ENCODE measurements at places on chromosomes 7 and 10.

- peaks cover 75% of the 10 kb centered on the region for H3K4me1 ChIP-seq
- no peaks in the 10 kb centered on the region for H3K27me3 ChIP-seq
- no peak for DNase-seq
- no peak overlapping the region for H3K27ac ChIP-seq
Observed at GRCh38 chr7:18570441-18570840, 74.9 kb downstream of the HDAC9 start.

- peak; percentile 87 for DNase-seq
- H3K36me3 ChIP-seq: no peaks in the 10 kb centered on the region
- no peak overlapping the region for H3K27ac ChIP-seq
- H3K4me1 ChIP-seq: no peaks in the 10 kb centered on the region
Observed at GRCh38 chr10:22988581-22989360, 60.9 kb downstream of the ARMC3 start.

- no peaks in the 10 kb centered on the region for H3K4me1 ChIP-seq
- H3K27me3 ChIP-seq: no peaks in the 10 kb centered on the region
Observed at GRCh38 chr7:135774284-135774683, 25.7 kb upstream of the FAM180A start.

DNA sequence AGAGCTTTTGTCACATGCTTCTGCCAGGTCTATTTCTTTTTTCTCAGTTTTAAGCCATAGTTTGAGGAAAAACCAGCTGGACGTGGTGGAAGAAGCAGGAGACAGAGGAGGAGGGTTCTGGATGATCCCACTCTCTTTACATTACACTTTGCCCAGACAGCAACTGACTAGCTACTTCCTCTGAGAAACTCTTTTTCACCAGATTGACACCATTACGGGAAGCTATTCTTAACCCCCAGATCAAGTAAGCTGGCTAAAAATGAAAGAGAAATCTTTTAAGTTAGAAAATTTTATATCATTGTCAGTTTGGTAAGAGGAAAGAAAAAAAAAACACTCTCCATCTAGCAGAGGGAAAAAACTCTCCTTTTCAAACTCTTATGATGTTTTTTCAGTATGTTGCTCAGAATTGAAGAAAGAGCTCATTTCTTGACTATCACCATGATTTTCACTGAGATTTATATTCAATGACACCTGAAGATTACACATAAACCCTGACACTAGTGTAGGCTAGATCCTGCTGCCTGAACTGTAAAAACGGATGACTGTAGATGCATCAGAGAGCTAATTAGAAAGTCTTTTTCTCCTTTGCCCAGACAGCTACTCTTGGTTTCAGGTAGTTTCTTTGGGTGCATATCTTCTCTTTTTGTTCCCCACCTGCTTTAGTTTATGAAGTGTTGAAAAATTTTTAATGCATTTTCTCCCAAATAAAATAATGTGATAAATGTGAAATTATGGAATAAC, 203.1 kb downstream of the TFEC start:
- no peak for DNase-seq
- H3K4me3 ChIP-seq: no peak overlapping the region
- no peak overlapping the region for H3K27ac ChIP-seq
- no peaks in the 10 kb centered on the region for H3K4me1 ChIP-seq
- no peaks in the 10 kb centered on the region for H3K27me3 ChIP-seq

- H3K27me3 ChIP-seq: no peaks in the 10 kb centered on the region
- no peaks in the 10 kb centered on the region for H3K4me1 ChIP-seq
- no peak overlapping the region for H3K4me3 ChIP-seq
- no peak overlapping the region for H3K27ac ChIP-seq
- H3K36me3 ChIP-seq: no peaks in the 10 kb centered on the region
- DNase-seq: no peak
Observed at GRCh38 chr10:27744802-27745731, 552 bp downstream of the MKX start.

DNA sequence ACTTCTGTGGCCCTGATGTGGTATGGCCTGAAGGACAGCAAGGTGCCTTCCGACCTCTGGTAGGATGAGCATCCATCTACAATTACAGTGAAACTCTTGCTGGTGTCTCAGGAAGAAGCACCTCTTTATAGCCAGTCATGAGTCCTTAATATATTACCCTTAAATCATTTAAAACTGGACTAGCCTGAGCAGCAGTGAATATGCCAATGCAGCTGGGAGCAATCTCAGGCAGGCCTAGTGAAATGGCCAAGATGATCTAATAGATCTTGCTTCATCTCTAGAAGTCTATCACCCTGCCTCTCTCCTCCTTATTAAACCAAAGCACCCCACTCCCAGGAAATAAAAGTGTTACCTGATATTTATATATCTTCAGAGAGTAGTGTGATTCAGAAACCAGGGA, 66.7 kb upstream of the SORCS3 start:
- no peaks in the 10 kb centered on the region for H3K27me3 ChIP-seq
- H3K27ac ChIP-seq: no peak overlapping the region
- H3K36me3 ChIP-seq: no peaks in the 10 kb centered on the region
- H3K4me1 ChIP-seq: no peaks in the 10 kb centered on the region
- no peak overlapping the region for H3K4me3 ChIP-seq

DNA sequence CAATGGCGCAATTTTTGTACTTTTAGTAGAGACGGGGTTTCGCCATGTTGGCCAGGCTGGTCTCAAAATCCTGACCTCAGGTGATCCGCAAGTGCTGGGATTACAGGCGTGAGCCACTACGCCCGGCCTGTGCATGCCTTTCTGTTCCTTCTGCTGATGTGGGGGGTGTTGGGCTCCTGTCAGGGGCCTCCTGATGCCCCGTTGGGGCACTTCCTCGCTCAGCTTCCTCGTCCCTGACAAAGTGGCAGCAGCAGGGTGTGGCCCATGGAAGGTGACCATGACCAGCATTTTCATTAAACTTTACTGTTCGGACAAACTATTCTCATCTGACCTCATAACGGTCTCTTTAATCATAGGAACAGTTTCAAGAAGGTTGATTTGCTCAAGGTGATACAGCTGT, 69.4 kb downstream of the TBXAS1 start:
- no peak for DNase-seq
- no peaks in the 10 kb centered on the region for H3K36me3 ChIP-seq
- H3K4me3 ChIP-seq: no peak overlapping the region
- H3K4me1 ChIP-seq: peaks cover 24% of the 10 kb centered on the region
- H3K27me3 ChIP-seq: no peaks in the 10 kb centered on the region

- no peak for DNase-seq
- no peak overlapping the region for H3K27ac ChIP-seq
- H3K27me3 ChIP-seq: no peaks in the 10 kb centered on the region
- H3K4me3 ChIP-seq: no peak overlapping the region
- peaks cover 4% of the 10 kb centered on the region for H3K4me1 ChIP-seq
Observed at GRCh38 chr7:77649716-77650349, 46.4 kb upstream of the RSBN1L start.

DNA sequence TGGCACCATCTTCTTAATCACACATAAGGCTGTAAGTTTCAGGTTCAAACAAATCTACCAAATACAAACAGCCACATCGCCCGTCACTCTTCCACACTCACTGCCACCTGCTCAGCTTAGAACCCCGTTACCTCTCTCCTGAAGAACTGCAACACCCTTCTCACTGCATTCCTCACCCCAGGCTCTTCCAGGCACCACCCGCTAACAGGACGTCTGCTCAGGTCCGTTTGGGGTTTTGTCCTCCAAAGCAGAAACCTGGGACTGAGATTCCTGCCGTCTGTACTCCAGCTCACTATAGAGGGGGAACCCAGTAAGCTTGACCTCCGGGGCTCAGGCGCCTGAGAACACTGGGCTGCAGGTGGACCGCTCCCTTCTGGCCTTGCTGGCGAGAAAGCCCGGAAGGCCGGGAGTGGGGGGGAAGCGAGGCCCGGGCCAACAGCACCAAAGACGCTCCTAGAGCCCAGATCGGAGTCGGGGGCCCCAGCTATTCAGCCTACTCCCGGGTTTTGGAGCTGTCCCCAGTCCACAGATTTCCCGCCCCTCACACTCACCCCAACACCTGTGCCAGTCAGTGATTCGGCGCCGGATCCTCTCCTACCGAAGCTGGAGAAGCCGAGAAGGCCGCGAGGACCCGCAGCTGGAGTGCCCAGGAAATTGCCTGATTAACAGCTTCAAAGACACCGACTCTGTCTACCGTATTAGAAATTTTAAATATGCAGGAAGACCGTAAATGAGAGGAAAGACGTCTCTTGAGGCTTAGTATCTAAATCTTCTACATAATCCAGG, at the start of gene AP3M1:
TSS of gene AP3M1 (minus strand) at position 625 of the 786 bp plus-strand sequence. CDS start 12,449 bp downstream, outside the sequence.
- H3K36me3 ChIP-seq: peaks cover 9% of the 10 kb centered on the region
- H3K4me1 ChIP-seq: peaks cover 23% of the 10 kb centered on the region
- H3K27me3 ChIP-seq: no peaks in the 10 kb centered on the region
- DNase-seq: peak; percentile 67

DNA sequence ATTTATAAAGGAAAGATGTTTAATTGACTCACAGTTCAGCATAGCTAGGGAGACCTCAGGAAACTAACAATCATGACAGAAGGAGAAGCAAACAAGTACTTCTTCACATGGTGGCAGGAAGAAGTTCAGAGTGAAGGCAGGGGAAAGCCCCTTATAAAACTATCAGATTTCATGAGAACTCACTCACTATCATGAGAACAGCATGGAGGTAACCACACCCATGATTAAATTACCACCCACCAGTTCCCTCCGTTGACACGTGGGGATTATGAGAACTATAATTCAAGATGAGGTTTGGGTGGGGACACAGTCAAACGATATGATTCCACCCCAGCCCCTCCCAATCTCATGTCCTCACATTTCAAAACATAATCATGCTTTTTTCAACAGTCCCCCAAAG, 124.2 kb upstream of the PCGF5 start:
- no peak overlapping the region for H3K27ac ChIP-seq
- no peak overlapping the region for H3K4me3 ChIP-seq
- no peaks in the 10 kb centered on the region for H3K4me1 ChIP-seq
- no peak for DNase-seq
- no peaks in the 10 kb centered on the region for H3K36me3 ChIP-seq

DNA sequence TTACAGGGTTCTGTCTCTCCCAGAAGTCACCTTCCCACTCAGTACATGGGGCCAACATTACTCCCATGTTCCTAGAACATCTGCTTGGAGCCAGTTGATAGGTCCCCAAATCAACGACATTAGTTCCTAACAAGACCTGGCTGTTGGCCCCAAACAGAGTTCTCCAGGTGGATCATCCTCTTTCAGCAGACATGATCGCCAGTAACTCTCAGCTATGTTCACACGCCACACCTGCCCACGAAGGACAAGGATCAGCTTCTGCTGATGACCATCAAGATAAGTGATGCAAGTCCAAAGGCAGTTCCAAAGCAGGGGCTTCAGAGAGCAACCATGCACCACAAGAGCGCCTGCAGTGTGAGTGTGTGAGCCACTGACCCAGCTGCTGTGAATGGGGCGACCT, 11.0 kb downstream of the ZNF777 start:
- H3K4me1 ChIP-seq: no peaks in the 10 kb centered on the region
- peaks cover 46% of the 10 kb centered on the region for H3K36me3 ChIP-seq
- DNase-seq: no peak
- H3K27me3 ChIP-seq: no peaks in the 10 kb centered on the region

DNA sequence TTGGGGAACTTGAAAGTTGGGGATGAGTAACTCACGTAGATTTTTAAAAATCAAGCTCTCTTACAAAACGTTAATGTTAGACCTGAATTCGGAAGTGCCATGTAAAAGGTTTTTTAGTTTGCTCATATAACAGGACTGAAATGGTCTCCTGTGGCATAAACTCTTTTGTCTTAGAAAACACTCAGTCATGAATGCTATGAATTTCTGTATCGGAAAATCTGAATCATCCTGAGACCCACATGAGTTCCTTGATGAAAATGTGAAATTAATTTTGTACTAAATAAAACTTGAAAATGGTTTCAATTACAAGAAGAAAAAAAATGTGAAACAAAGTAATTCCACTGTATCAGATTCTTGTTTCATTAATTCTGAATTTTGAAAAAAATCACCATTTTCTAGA, 134.8 kb upstream of the BMPER start:
- no peaks in the 10 kb centered on the region for H3K4me1 ChIP-seq
- no peak for DNase-seq
- H3K4me3 ChIP-seq: no peak overlapping the region
- no peaks in the 10 kb centered on the region for H3K27me3 ChIP-seq
- H3K36me3 ChIP-seq: no peaks in the 10 kb centered on the region

- H3K27ac ChIP-seq: no peak overlapping the region
- no peaks in the 10 kb centered on the region for H3K27me3 ChIP-seq
- H3K36me3 ChIP-seq: no peaks in the 10 kb centered on the region
- H3K4me3 ChIP-seq: no peak overlapping the region
- DNase-seq: no peak
Observed at GRCh38 chr10:619710-620109, 69.8 kb downstream of the DIP2C start.

GRCh38 chr7:100444311-100445278, 8.3 kb upstream of the PPP1R35 start:
- no peak overlapping the region for H3K4me3 ChIP-seq
- DNase-seq: no peak
- peaks cover 7% of the 10 kb centered on the region for H3K4me1 ChIP-seq
- no peaks in the 10 kb centered on the region for H3K27me3 ChIP-seq

DNA sequence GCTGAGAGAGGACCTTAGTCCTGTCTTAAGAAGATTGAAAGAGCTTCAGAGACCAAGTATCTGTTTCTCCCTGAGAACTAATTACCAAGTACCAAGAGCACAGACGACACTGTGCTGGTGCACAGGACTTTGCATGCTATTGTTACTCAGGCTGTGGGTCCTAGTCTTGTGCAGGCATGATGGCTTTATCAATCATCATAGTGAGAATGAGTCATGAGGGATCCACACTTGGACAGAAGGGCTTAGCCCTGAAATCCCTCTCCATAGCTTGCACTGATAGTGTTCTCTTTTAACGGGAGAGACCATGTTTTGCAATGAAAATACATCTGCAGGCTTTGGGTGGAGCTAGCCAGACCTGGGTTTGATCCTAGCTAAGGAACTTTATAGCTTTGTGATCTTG, 93.3 kb downstream of the SORCS3 start:
- H3K27me3 ChIP-seq: no peaks in the 10 kb centered on the region
- no peak for DNase-seq
- H3K4me1 ChIP-seq: no peaks in the 10 kb centered on the region
- H3K36me3 ChIP-seq: no peaks in the 10 kb centered on the region
- H3K4me3 ChIP-seq: no peak overlapping the region

DNA sequence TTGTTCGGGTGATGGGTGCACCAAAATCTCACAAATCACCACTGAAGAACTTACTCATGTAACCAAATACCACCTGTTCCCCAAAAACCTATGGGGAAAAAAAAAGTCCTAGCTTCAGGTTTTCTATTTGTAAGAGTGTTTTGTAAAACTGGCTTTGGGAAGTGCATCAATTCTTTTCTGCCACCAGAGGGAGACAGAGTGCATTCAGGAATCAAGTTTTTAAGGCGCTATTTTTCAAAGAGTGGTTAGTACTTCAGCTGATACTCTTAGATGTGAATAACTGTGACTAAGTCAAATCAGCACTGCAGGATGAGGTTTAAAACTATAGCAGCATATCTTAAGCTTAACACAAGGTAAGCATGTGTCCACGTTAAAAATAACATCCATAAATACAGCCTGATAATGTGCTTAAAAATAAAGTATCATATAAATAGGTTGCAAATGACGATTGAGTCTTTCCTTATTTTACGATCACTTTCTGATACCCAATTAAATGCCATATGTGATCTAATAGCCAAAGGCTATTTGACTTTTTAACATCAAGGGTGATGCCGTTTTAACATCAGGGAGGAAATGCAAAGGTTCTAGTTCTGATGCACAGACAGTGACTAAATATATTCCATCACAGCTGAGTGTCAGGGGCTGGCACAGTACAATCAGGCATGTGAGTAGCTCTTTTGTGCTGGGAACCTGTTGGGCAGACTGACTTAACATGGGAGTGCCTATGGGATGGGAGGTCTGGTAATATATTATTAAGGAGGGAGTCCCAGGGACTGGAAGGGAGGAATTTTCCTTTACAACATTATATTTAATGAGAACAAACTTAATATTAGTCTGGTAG, 10.6 kb upstream of the LYZL2 start:
- H3K4me1 ChIP-seq: peaks cover 4% of the 10 kb centered on the region
- no peaks in the 10 kb centered on the region for H3K27me3 ChIP-seq
- H3K36me3 ChIP-seq: no peaks in the 10 kb centered on the region
- DNase-seq: peak; percentile 74
